ENCODE measurements at places on chromosomes 2 and 18. TPM values are rescaled to one million over a fixed set of nuclear protein-coding genes. Genes with fewer than 3 reads are reported as not detected.

Gene APCDD1
- 7.5 TPM for total RNA-seq

Gene KDM3A
- 46.2 TPM for total RNA-seq

- DNase-seq, result no peak
Measured at GRCh38 chr2:192038110-192038509, 156.6 kb downstream of the TMEFF2 start.

Gene UGP2
- total RNA-seq, result 511 TPM

GRCh38 chr2:177466337-177467195, 74.0 kb downstream of the AGPS start:
- no peak for DNase-seq

Gene CAMKMT
- 20.0 TPM for total RNA-seq

DNA sequence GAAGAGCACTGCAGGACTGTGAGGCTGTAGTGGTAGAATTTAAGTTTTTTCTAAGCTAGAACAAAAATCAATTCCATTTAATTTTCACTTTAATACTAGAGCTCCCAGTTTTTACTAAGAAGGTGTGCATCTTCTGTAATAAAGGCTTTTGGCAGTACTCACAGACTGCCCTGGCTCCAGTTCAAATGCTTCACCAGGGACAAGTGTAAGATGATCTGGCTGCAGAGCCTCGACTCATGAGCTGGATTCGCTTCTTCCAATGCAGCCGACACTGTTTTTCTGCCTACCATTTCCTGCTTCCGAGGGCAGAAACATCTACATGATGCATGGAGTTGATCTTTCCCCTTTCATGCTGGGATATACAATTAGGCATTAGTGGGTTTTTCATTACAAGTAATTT, 87.0 kb downstream of the FARSB start:
- DNase-seq, result no peak

GRCh38 chr2:42970151-42970550, 177.8 kb upstream of the HAAO start:
- no peak for DNase-seq

DNA sequence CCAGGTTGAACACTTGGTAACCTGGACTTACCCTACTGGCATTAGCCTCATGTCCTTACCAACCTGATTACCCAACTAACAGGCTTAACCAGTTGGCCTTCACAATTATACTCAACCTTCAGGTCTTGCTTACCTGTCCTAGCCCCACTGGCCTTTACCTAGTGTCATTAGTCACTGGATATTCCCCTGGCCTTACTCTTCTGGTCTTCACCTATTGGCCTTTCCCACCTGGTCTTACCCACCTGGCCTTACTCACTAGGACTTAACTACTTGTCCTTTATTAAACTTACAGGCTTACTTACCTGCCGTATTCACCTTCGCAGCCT, 131.1 kb upstream of the ZSWIM2 start:
- no peak for DNase-seq
